Renal pelvis (tissue), 12 donors: ENCODE measurements at places on chromosomes 4 and X. TPM values are rescaled to one million over a fixed set of nuclear protein-coding genes. Genes with fewer than 3 reads are reported as not detected.

- DNase-seq = no peak
Measured at GRCh38 chr4:793093-793861, 32.7 kb downstream of the CPLX1 start.

DNA sequence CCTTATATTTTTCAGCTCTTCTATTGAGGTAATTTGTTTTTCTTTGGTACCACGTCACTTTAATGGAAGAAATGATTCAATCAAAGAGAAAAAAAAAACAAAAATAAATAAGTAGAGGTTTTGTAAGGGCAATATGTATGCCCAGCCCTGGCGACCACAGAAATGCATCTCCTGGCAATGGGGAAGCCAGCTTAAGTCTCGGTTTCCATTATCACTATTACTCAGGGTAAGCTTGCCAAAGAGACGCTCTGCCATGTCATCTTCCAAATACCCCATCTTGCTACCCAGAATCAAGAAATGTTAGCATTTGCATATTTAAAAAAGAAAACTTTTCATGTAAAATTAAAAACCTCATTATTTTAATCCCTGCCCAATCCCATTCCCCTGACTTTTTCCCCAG is 68.8 kb downstream of the FAM47C start:
- DNase-seq = no peak

- no peak for DNase-seq
Measured at GRCh38 chr4:103076747-103077347, at the start of gene SLC9B2. Gene SLC9B2, minus strand, starts transcription at chr4:103076761. Its CDS starts 9,211 bp downstream, at chr4:103067550.

- no peak for DNase-seq
Measured at GRCh38 chrX:1425381-1425780, 27.3 kb downstream of the ASMTL start.

DNA sequence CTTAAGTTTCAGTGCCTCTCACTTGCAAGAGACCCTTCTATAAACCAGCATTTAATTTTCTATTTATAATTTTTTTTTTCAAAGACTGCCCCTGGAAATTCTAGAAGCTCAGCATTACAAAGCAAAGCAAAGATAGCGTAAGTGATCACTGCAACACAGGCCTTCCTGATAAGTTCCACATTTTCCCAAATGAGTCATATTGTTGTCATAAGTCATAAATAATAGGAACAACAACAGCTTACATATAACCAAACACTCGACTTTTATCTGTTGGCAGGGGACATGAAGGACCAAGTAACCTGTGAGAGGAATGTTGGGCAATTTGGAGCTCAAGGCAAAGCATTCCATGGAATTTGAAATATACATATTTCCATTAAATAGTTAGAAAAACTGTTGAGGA is 815.5 kb downstream of the DMD start:
- DNase-seq = no peak

DNA sequence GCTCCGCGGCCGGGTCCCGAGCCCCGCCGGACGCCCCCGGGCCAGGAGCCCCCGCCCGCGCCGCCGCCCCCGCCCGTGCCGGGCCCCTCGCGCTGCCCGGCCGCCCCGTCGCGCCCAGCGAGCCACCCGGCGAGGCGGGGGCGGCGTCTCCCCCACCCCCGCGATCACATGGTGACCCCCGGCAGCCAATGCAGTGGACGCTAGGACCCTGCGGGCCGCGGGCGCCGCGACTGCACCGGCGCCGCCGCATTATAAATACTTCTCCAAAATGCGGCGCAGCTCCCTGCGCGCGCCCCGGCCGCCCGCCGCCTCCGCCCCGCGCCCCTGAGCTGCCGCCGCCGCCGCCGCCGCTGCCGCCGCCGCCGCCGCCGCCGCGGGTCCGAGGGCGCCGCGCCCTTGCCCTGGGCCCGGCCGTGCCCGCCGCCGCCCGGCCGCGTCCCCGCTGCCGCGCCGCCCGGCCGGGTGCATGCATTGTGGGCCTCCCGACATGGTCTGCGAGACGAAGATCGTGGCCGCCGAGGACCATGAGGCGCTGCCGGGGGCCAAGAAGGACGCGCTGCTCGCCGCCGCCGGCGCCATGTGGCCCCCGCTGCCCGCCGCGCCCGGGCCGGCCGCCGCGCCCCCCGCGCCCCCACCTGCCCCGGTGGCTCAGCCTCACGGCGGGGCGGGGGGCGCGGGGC is at the start of gene NAT8L:
Gene NAT8L (plus strand): TSS at position 282 of the 680 bp plus-strand sequence. CDS start 185 bp downstream, at position 467.
- peak; percentile 44 for DNase-seq

DNA sequence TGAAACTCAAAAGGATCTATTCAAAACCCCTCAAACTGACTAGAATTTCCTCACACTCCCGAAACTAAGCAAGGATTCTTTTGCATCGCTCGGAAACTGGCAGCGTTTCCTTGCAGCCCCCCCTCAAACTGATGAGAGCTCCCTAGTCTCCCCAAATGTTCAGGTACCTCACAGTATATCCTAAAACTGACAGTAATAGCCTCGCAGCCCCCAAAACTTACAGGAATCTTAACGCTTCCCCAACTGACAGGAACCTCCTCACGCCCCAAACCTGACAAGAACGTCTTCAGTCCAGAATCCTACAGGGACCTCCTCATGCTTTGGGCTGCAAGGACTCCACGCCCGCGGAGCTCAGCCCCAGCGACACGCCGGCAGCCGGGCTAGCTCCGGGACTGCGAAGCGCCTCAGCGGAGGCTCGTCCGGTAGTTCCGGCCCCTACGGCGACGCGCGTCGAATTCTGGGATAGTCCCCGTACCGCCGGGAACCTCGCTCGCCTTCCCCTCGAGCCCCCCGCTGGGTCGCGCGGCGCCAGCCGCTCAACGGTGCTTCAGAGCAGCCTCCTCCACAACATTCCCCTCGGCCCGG is 640 bp downstream of the PHF8 start:
- no peak for DNase-seq

- DNase-seq = no peak
Measured at GRCh38 chrX:143873343-143873742, 10.5 kb upstream of the UBE2NL start.

DNA sequence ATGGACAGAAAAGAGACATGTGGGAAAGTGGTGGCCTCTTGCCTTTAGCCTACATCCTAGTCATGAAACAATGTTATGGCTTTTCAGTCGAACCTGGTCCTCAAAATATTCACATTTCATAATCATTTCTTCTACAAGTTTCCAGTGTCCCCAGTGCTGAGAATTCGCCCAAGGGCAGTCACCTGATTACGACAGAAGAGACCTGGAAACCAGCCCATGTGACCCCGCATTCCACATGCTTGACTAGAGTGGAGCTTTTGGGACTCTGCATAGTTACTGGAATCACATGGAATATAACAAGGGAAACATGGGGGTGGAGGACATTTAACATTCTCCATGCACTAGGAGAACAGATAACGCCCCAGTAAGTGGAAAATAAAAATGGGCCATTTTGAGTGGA is 100.1 kb downstream of the PPARGC1A start:
- peak; percentile 65 for DNase-seq

DNA sequence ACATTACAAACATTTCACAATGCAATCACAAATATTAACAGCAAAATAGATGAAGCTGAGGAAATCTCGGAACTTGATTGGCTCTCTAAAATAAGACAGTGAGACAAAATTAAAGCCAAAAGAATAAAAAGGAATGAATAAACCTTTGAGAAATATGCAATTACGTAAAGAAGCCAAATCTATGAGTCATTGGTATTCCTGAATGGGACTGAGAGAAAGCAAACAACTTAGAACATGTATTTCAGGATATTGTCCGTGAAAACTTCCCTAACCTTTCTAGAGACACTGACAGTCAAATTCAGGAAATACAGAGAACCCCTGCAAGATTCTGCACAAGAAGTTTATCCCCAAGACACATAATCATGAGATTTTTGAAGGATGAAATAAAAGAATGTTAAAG is 48.4 kb upstream of the SPANXN2 start:
- no peak for DNase-seq

DNA sequence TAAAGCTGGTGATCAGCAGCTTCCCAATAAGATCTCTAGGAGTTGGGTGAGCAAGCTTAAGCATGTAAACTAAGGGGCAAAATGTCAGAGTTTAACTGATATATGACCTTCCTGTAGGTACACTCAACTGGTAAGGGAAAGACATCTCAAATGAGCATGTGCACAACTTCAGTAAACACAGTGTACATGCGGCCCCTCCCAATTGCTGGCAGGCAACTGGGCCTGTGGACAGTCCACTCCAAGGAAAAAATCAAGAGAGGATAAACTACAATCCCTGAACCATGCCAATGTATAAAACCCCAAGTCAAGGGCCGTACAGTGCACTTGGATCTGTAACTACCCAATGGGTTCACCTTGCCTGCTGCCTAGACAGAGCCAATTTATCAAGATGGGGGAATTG is 4.9 kb upstream of the NAA11 start:
- no peak for DNase-seq

DNA sequence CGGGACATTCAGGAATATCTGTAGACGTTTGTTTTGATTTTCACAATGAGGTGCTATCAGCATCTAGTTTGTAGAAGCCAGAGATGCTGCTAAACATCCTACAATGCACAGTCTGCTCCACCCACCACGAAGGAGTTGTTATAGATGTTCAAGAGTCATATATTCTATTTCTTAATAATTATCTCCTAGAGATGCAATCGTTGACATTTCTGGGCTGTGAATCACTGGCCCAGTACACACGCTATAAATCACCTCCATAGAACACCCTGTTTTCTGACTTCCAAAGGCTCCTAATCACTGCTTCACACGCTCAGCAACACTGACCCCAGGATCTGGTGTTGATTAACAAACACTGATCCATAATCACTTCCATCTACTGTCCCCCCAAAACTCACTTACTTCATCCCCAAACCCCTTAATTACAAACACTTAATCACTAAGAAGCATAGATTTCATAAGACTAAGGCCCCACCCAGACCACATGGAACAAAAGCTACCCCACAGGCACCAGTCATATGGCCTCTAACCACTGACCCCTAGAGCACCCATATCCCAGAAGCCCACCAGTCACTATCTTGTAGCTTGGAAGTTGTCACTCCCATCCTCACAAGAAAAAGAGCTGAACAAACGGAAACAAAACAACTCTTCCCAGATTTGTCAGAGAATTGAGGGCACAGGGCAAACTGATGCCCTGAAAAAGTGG is 31.7 kb upstream of the ZNF41 start:
- DNase-seq = no peak

DNA sequence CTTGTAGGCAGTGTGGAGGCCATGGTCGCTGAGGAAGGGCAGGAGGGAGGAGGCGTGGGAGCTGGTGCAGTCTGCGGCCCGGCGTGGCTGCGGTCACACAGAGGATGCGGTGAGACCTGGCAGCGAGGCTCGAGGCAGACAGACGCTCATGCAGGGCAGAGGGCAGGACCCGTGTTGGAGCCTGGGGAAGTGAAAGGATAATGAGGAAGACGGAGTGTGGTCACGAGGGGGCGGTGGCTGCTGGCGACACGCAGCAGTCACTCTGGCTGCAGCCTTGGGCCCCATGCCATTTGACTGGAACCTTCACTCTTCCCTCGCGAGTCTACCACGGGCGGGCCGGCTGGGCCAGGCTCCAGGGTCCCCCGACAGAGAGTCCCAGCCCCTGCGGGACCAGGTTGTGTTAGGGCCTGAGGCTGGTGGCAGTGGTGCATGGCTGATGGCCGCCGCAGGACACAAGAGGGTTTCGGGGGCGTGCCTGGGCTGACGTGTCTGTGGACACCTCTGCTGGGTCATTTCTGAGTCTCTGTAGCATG is 68.8 kb upstream of the HGFAC start:
- DNase-seq = no peak

DNA sequence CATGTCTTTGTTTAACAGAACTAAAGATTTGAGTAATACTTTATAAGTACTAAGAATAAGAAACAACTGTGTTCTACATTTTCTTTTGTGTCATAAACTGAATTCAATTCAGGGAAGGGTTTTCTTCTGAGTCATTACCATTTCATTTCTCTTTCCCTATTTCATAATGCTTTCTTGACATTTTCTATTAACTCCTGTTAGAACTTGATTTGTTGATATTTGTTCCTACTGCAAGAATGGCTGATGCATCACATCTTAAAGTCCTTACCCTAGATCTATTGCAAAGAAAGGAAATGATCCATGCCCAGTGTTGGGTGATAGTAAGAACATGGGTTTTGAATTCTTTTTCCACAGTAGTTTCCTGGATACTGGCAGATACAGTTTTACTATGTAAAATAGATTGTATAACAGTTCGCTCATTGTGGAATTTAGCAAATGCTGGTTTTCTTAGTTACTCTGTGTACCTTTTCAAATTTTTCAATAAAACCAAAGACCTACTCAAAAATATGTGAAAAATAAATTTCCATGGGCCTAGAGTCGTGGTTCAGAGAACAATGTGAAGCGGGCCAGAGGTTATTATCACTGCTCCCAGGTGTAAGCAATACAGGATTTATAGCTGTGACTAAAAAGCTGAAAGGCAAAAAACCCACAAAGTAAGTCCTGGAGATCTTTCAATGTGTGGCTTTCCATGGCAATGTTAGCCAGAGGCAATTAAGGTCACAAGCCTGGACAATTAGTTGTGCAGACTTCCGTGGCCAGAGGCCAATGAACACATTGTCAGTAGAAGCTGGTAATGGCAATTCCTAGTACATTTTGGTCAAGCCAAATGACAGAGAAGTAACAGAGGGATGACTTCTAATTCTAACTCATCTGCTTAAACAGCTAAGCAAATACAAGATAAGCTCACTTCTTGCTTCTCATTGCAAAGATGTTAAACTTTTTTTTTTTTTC is 127.3 kb upstream of the FAT4 start:
- DNase-seq = no peak

GRCh38 chrX:74490247-74490646 is 69.0 kb downstream of the SLC16A2 start:
- DNase-seq = no peak

DNA sequence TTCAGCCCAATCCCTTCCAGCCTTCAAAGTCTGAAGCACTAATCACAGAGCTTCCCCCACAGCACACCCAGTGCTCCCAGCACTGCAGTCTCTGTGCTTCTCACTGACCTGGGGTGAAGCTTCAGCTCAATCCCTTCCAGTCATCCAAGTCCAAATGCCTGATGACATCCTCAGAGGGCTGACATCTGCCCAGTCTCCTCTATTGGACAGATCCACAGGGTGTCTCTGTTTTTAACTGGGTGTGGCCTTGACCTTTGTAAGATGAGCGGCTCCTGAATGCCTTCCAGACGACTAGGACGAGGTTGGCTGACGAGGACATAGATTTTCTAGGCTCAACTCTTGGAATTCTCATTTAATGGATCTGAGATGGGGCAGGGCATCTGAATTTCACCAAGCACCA is 7.6 kb upstream of the SLC2A9 start:
- no peak for DNase-seq

GRCh38 chrX:78092296-78092695 is 11.8 kb upstream of the PGK1 start:
- no peak for DNase-seq

- DNase-seq = no peak
Measured at GRCh38 chr4:100696531-100696930, 178.7 kb upstream of the EMCN start.

GRCh38 chr4:112492321-112492720 is 23.7 kb downstream of the NEUROG2 start:
- DNase-seq = no peak

- DNase-seq = no peak
Measured at GRCh38 chr4:139555705-139556070, 331 bp downstream of the SETD7 start.

PRR32 gene
- polyA plus RNA-seq = not detected

ANKRD17 gene
- polyA plus RNA-seq = 74.7 TPM

PSAPL1 gene
- 0.04 TPM for polyA plus RNA-seq

MAGEC2 gene
- polyA plus RNA-seq = not detected

TEX11 gene
- not detected for polyA plus RNA-seq

NSUN7 gene
- polyA plus RNA-seq = 15.0 TPM

GYPE gene
- polyA plus RNA-seq = 2.8 TPM

VCX3A gene
- not detected for polyA plus RNA-seq

PRDM5 gene
- 15.4 TPM for polyA plus RNA-seq

NLGN4X gene
- polyA plus RNA-seq = 13.1 TPM
